ENCODE measurements at places on chromosomes 3 and 15.
A peak's percentile ranks its signal among the peaks of the same experiment; 100 is the strongest.

- no peak for DNase-seq
Observed at GRCh38 chr3:146163584-146163983, 2.6 kb upstream of the PLOD2 start.

- DNase-seq: peak; percentile 83
Observed at GRCh38 chr3:143998266-143998665, 26.6 kb downstream of the DIPK2A start.

- no peak for DNase-seq
Observed at GRCh38 chr3:160403028-160403545, 3.6 kb downstream of the SMC4 start.

- DNase-seq: no peak
Observed at GRCh38 chr3:57803647-57804081, 47.6 kb downstream of the SLMAP start.

DNA sequence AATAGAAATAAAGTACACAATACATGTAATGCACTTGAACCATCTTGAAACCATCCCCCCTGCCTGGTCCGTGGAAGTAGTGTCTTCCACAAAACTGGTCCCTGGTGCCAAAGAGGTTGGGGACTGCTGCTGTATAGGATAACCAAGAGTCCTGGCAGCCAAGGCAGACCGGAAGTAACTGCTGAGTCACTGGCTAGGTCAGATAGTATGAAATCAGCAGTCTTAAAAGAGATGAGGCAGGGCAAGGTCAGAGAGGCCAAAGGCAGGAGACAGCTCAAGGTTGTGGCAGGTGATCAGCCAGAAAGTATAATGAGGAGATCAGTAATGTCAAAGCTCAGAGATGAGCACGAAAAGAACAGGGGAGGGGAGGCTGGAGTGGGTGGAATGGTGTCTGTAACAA, 60.2 kb downstream of the MAP3K13 start:
- no peak for DNase-seq

- DNase-seq: no peak
Observed at GRCh38 chr15:44147636-44148035, 47.4 kb downstream of the FRMD5 start.

DNA sequence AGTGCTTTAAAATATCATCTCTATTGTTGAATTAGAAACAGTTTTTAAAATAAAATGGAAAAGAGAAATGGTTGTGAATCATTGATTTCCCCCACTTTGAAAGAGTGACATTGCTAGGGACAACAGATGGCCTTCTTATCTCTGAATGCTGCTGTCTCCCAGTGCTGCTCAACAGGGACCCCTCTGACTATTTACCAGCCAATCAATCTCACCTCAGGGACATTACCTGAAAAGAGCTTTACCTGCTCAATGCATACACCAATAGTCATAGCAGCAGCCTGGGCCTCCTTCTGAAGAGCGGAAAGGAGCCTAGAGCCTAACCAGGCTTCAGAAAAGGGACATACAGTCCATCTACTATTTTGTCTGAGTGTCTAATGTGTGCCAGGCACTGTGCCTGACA, 162.8 kb downstream of the CGGBP1 start:
- DNase-seq: no peak

- DNase-seq: no peak
Observed at GRCh38 chr3:42442640-42443039, 32.2 kb upstream of the LYZL4 start.

DNA sequence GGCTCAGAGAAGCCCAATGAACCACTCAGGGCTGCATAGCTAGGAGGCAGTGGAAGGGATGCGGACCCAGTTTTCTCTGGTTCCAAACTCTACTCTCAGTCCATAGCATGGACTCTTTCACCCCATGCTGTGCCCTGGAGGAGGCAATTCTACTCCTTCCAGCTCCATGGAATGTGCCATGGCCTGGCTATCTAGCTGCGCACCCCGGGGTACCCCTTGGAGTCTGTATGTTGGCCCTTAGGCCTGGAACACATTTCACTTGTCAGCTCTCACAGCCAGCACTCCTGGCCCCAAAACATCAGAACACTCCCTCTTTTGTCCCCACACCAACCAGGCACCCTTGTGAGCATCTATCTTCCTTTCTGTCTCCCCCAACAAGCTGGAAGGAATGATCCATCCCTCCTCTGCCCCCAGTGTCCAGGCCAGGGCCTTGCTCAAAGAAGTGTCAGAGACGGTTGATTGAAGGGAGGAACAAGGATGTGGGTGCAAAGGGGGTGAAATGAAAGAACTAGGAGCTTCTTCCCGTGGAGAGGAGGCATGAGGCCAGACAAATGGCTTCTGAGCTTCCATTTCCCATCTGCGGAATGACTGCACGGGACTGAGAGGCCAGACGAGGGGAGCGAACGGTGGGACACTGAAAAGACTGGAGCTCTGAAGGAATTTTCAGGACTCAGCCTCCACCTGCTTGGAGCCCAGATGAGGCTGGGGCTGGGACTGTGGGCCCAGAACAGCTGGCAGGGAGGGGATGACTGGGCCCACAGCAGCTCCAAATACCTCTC, 2.8 kb downstream of the PRSS50 start:
- no peak for DNase-seq

DNA sequence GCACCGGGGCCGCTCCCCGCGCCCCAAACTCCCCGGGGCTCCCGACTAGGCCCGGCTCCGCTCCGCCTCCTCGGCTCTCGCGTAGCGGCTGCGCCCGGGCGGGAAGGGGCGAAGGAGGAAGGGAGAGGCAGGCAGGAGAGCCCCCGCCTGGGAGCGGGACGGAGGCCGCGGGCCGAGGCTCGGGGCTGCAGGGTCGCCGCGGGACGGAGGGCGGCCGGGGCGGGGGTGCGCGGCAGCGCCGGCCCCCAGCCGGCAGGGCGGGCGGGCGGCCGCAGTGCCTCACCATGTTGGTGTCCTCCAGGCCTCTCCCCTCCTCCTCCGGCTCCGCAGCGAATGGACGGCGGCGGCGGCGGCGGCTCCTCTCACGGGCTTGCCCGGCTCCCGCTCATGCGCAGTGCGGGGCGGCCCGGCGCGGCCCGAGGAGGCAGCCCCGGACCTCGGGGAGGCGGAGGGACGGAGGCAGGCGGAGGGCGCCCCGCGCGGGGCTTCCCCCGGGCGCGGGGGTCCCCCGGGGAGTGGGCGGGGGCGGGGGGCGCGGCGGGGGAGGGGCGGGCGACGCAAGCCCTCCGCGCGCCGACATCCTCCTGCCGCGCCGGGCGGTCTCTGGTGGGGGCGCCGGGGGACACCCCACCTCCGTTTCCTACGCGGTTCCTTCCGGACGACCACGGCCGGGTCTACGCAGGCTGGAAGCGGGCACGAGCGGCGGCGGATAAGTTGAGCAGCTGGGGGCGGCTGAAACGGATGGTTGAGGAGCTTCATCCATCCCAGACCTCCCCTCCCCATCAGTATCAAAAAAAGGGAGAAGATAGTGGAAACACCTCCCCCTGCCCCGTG, at the start of gene DCUN1D1:
Gene DCUN1D1, minus strand, starts transcription at position 335 of the 834 bp plus-strand sequence. Its CDS starts 49 bp downstream, at position 286.
- peak; percentile 94 for DNase-seq

DNA sequence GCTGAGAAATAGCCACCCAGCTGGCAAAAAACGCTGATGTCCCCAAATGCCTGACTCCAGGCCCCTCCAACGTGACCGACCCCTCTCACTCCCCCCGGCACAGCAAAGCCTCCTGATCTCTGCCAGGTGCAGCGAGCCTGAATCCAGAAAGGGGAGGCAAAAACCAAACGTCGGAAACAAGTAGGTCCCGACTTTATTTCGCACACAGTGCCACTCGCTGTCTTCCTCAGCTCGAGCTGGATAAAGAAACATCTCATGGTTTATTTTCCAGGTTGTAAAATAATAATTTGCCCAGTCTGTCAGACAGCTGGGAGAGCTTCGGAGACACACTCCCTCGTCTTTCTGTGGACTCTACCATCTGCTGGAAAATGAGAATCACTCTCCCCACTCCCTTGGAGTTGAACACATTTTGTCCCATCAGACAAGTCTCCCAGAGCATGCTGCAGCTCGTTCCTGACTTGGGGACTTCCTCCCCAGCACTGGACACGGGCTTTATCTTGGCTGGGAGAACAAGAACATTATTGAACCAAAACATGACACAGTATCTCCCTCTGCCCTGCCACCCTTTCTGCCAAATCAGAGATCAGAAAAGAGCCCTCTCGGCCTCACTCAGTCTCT, 142.8 kb downstream of the NUP210 start:
- no peak for DNase-seq

DNA sequence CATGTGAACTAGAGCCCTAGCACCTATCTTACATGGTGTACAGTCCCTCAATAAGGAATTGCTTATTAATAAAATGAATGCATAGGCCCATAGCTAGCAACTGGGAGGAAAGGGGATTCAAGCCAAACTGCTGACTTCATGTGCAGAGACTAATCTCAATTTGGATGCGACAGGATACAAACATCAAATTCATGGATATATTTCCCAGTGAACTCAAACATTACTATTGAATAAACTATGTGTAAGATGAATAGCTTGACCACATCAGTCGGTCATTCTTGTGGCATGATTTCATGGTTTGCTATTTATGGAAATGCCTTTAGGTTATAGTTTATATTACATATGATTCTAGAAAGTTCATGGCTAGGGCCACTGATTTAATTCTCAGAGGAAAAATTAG, 268.6 kb upstream of the SLITRK3 start:
- no peak for DNase-seq

- no peak for DNase-seq
Observed at GRCh38 chr3:50559702-50560101, 7.8 kb downstream of the C3orf18 start.

GRCh38 chr3:53303957-53304356, 43.4 kb downstream of the DCP1A start:
- DNase-seq: no peak

DNA sequence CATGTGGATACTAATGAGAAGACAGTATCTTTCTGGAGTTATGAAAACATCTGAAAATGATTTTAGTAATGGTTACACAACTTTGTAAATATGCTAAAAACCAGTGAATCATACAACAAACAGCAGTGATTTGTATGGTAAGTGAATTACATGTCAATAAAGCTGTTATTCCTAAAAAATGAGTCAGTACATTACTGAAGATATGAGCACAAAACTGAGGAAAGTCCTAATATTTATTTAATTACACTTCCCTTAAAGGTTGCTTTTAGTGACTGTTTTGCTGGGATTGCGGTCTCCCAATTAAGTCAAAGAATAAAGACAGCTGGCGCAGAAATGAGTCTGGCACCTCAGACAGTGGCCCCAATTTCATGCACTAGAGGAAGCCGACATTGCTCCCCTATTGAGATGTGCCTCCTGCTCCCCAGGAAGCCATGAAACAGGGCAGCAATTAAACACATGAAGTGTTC, 50.9 kb upstream of the FSIP1 start:
- no peak for DNase-seq

- DNase-seq: no peak
Observed at GRCh38 chr3:132616780-132617179, 19.7 kb downstream of the ACKR4 start.

DNA sequence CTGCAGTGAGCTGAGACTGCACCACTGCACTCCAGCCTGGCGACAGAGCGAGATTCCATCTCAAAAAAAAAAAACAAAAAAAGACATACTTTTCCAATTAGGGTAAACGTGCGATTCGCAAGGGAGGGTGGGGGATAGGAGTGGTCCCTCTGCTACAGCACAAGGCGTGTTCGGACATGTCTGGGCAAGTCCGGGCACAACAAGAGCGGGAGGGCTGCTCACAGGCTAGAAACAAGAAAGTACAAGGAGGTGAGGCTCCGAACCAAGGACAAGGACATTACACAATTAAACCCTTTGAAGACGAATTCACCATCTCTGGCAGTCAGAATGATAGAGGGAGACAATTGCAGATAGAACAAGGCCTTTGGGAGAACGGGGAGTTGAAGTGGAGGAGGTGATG, 32.2 kb upstream of the BCL2A1 start:
- DNase-seq: no peak

DNA sequence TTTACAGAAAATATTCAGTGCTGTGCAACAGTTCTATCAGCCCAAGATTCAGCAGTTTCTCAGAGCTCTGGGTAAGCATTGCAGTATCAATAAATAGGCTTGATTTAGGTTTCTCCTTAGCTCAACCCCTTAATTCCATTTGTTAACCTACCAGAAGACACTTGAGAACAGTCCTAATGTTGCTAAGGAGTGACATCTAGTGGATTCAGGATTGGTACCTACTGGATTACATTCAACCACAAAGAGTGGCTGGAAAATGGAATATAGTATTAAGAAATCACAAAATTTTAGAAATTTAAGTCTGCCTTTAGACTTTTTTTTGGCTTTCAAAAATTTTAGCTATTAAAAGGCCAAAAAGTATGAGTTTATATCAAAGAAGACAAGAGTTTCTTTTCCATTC, 34.7 kb downstream of the POLG start:
- no peak for DNase-seq

- DNase-seq: no peak
Observed at GRCh38 chr3:113685956-113686721, 10.3 kb downstream of the USF3 start.

DNA sequence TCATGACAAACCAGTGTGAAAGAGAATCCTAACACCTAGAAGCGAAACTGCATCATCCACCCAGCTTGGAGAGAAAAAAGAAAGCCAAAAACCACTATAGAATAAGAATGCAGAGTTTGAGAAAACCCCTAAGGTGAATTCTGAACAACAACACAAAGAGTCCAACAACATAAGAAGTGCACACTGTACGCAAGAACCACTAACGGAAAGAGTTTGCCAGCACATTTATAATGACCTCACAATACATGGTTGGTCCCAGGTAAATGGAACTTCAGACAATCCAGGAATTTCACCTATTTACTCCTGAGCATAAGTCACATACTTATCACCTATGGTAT, 128.3 kb upstream of the BHLHE40 start:
- no peak for DNase-seq

- no peak for DNase-seq
Observed at GRCh38 chr3:163561151-163561550, 1517.1 kb downstream of the SI start.

DNA sequence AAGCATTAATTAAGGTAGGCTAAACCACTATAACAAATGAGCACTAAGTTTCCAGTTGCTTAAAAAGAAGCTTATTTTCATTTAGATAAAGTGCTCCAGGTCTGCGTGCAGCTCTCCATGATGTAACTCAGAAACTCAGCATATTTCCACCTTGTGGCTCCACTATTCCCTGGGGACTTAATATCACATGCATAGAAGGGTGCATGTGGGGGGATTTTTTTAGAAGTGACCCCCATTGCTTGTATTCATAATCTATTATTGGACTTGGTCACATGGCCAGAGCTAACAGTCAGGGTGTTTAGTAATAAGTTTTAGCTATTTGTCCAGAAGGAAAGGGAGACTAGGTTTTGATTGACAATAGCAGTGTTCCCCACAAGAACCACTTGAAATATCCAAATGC, 86.8 kb downstream of the TMCO5A start:
- DNase-seq: no peak

DNA sequence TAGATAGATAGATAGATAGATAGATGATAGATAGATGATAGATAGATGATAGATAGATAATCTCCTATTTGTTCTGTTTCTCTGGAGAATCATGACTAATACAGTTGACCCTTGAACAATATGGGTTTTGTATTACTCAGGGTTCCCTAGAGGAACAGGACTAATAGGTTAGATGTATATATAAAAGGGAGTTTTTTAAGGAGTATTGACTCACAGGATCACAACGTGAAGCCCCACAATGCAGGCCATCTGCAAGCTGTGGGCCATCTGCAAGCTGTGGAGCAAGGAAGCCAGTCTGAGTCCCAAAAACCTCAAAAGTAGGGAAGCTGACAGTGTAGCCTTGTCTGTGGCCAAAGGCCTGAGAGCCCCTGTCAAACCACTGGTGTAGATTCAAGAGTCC, 67.6 kb downstream of the PYDC2 start:
- no peak for DNase-seq

All from suppressor macrophage (primary cell).